ENCODE measurements at places on chromosomes 2 and 18.

DNA sequence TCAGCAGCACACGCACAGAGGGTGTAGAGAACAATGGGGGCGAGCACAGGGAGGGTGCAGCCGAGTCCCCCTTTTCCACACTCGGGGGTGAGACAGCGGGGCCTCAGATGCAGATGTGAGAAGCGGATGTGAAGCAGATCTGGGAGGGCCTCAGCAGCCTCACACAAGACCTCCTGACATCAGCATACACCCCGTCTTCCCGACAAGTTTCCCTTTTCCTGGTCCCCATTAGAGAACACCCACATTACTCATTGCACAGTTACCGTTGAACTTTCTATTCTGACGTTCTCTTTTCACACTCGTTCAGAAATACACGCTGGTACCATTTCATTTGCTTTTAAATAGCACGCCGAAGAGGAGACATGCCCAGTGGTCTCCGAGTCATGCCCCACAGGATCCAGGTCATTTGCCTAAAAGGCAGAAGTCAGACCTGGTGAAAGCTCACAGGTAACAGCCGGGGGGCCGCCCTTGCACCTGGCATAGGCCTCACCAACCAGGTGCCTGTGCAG, 129.5 kb upstream of the ID2 start:
- no peak for DNase-seq

GRCh38 chr2:37020212-37020886, 54.0 kb upstream of the STRN start:
- no peak for DNase-seq

DNA sequence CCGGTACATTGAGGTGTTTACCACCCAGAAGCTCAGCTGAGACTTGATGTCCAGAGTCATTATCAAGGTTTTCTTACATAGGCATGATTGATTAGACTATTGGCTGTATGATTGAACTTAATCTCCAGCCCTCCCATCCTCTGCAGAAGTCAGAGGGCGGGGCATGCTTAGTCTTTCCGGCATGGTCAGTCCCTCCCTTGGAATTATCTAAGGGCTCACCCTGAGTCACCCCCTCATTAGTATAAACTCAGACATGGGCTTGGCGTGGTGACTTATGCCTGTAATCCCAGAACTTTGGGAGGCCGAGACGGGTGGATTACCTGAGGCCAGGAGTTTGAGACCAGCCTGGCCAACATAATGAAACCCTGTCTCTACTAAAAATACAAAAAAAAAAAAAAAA, 243.9 kb downstream of the VAPA start:
- DNase-seq = no peak

- DNase-seq = no peak
These were observed 6.7 kb downstream of the DSEL start for GRCh38 chr18:67509741-67510391.

DNA sequence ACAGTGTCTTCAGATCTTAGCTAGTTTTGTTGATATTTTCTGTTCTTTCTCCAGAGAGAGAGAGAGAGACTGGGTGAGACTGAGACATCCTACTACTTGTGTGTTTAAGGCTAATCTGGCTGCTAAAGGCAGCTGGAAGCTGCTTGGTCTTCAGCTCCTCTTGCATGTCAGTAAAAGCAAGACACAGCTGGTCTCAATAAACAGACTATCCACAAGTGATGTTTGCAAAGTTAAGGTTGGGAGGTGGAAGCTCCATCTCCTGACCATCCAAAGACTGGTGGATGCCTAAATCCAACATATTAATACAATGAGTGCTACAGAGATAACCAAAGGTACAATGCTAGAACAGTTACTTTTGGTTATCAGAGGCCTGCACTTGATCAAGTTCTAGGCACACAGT, 17.8 kb downstream of the ERFE start:
- no peak for DNase-seq

DNA sequence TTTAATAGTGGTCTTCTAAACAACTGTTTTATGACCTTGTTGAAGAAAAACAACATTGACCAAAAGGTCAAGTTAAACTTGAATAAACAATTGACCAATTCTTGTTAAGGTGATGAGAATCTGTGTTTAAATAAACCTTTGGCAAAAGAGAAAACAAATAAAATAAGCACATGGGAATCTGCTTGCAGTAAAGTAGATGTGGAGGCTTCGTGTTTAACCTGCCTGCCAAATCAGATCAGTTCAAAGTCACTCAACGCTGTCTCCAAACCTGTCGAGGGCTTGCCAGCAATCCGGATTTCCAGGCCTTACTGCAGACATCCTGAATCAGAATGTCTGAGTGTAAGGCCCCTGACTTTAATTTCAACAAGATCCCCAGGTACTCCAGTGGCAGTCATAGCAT, 55.1 kb upstream of the AQP4 start:
- DNase-seq = no peak

- DNase-seq = peak; percentile 75
These were observed 33.2 kb upstream of the FOSL2 start for GRCh38 chr2:28359222-28360057.

- DNase-seq = no peak
These were observed 138.6 kb downstream of the B3GNT2 start for GRCh38 chr2:62334440-62335058.
